Adipocyte (in vitro differentiated cells): ENCODE measurements at places on chromosomes 6 and 20.
A peak's percentile ranks its signal among the peaks of the same experiment; 100 is the strongest.

GRCh38 chr20:4041748-4042411 lies 26.5 kb upstream of the RNF24 start:
- peak; percentile 45 for DNase-seq

DNA sequence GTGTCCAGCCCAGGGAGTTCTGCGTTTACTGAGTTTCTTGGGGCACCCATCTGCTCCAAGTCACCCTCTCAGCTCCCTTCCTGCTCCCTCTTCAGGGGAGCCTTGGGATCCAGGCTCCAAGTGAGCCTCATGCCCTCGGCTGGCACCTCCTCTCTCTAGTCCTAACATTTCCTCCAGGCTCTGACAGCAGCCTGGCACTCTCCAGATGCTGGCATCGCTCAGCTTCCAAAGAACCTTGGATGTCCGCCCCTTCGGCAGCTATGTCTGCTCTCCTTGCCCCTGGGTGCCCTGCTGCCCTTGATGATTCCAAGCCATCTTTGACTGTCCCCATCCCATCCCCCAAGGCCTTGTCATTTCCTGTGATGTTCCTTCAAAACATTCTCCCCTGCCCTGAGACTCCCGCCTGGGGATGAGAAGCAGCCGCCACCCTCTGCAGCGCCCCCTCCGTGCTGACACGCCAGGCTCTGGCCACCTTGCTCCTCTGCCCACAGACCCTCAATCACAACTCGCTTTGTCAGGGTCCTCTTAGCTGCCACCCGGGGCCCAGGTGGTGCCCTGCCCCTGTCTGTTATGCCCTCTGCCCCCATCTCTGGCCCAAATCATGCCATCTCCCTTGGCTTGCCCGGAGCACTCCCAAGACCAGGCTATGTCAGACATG lies 6.6 kb upstream of the GFRA4 start:
- DNase-seq: no peak

DNA sequence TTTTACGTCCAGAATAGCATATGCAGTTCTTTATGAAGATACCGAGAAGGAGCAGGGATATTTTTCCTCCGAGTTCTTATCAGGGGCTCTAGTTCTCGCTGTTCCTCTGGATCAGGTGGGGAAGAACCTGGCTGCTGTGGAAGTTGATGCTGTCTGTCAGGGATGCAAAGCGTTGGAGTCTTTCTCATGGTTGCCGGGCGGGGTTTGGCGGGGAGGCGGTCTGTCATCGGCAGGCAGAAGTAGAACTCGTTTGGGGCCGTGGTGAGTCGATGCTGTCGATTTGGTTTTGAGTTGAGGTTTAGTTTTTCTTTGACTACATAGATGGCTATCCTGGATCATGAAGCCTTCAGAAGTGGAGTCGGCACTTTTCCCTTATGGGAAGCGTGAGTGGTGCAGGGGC lies 691.2 kb downstream of the QKI start:
- DNase-seq: no peak

DNA sequence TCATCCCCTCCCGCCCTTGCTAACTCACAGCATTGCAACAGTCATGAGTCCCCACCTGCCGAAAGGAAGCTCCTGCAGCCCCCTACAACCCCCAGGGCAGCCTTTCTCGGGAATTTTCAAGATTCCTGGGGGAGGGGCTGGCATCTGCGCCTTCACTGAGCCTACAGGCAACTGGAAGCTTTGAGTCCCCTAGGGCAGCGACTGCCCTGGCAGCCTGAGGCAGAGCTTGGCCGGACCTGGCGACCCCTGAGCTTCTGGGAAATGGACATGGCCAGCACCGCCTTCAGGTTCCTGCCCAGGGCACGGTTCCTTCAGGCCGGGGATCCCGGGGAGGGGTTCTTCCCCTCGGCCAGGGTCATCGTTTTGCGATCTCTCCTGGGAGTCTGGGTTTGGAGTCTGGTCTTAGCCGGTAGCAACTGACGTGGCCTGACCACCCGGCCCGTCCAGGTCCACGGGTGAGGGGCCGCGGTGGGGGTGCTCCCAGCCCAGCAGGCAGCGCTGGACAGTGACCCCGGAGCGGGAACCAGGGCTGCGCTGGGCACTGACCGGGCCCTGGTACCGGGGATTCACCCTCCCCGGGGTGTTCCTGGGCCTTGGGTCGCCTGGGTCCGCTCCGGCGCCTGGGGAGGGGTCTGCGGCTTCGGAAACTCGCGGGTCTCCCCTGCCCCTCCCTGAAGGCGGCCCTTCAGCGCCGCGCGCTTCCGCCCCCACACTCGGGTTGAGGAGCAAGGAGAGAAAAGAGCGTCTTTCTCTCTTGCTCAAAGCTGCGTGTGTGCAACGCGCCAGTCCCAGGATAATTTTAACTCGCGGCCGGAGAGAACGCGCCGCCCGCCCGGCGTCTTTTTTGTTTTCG lies 593 bp upstream of the COL9A3 start:
- DNase-seq: peak; percentile 61

DNA sequence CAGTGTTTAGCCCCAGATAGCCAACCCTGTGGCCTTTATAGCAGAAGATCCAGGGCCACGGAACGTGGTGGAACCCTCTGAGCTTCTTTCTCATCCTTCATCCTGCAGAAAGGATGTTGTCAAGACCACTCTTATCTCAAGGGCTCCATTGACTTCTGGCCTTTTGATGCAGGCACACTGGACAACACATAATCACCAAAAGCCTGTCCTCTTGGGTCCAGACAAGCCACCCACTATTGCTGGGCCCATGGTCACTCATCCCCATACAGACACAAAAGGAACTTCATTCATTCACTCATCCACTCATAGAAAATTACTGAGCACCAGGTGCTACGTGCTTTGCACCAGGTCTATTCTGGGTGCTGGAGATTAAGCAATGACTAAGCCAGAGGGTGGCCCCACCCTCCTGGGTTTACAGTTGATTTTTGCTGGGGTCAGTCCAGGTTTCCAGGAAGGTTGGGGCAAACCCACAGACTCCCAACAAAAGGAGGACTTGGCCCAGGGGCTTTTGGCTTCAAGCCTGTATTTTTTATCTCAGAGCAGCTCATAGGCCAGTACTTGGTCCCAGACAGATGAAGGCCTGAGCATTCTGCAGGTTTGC lies 2.4 kb downstream of the CST8 start:
- DNase-seq: no peak

- no peak for DNase-seq
These were observed 62.4 kb downstream of the AKAP7 start for GRCh38 chr6:131197716-131198115.

DNA sequence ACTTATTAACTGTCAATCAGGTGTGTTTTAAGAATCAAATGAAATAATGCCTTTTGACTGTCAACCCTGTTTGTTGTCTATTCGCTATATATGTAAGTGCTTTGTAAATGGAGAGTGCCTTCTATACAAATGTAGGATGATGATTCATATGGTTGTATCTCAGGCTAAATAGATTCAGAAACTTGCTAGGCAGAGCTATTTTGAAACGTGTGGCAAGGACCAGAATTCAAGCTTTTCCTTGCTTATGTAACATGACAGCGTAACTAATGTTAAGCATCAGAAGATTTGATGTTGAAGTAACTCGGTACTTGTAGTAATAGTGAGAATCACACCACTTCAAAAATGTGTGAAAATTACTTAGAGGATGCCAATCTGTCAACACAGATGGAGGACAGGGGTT lies 3.4 kb downstream of the OGFRL1 start:
- DNase-seq: peak; percentile 31

DNA sequence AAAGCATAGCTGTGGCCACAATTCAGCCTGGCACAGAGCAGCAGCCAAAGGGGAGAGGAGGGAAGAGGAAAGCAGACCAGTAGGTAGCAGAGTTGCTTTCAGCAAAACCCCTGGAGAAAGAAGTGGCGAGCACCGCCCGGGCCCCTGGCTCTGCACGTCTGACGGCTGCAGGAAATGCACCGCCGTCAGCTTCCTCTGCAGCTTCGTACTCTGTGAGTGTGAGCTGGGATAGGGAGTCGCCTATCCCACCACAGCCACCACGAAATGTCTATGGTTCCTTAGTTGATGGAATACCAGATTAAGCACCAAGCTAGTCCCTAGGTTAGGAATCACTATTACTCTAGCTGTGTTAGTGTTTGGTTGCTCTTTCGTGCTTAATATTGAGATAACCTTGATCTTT lies 79.9 kb upstream of the NAA20 start:
- DNase-seq: no peak

GRCh38 chr6:73866305-73866704 lies 170.3 kb downstream of the CD109 start:
- DNase-seq: no peak

DNA sequence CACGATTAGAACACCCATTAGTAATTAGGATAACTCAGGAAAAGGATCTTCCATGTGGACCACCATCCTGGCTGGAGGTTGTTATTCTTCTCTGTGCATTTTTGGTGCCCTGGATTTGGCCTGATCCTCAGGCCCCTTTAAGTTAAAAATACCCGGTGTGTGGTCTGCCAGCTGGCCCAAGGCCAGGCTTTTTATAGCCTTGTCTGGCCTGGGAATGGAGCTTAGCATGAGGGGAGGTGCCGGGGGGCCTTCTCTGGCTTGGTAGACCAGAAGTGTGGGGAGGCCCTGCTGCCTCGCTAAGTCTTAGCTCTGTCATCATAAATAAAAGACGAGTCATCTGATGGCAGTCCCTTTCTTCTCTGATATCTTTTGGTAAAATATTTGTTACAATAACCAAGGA lies 71.4 kb downstream of the ARID1B start:
- no peak for DNase-seq

DNA sequence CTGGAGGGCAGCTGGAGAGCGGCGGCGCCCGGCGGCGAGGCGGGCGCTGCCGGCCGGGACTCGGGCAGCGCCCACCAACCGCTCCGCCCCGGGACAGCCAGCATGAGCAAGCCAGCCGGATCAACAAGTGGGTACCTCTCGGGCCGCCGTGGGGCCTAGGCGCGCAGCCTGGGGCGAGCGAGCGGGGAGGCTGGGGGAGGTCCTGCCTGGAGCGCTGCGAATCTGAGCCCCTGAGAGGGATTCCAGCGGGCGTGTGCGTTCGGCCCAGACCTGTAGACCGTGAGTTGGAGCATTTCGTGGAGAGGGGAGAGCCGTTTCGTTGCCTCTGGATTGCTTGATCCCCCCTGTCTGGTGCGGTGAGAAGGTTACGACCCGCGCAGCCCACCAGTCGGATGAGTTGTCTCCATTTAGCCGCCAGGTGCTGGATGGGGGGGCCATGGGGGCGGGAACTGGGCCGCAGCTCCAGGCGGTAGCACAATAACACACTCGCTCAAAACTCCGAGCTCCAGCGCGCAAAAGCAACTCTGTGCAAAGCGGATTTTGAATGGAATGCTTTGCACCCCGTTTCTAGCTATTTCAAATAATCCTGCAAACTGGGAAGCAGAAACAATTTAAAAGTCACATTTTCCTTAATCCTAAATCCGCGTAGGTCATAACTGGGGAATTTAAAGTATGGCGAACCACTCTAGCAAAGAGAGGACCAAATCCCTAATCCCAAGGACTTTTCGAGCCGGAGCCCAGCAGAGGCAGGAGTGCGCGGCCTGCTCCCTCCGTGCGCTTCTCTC lies 1.0 kb downstream of the NR2E1 start:
- DNase-seq: no peak

GRCh38 chr20:62760471-62760855 lies 35.8 kb upstream of the MRGBP start:
- DNase-seq: no peak

GRCh38 chr6:135938576-135939207 lies 87.2 kb downstream of the PDE7B start:
- peak; percentile 39 for DNase-seq

DNA sequence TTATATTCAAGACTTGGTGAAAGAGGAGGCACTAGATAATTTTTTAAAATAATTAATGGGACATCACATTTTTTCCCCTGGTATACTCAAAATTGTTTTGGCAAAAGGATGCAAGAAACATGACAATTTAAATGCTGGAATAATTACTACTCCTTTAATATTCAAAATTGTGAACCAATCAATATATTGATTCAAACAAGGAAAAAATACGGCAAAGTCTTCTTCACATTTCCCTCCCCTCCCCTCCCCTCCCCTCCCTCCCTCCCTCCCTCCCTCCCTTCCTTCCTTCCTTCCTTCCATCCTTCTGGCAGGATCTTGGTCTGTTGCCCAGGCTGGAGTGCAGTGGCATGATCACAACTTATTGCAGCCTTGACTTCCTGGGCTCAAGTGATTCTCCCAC lies 4.1 kb downstream of the SLC35F1 start:
- DNase-seq: no peak

DNA sequence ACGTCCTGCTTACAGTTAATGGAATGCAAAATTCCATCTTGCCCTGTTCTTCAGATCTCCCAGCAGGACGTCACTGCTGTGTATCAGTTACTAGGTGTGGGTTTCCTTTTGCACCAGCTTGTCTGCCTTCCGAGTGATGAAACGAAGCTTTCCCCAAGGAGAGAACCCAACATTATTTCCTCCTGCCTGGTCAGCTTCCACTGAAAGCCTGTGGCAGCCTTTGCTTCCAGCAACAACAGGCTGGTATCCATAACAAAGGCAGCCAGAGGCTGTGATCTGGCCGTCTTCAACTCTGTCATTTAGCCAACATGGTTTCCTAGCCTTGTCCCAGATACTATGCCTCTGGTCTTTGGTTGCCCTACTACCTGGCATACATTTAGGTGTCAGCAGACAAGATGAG lies 78.9 kb upstream of the HEY2 start:
- no peak for DNase-seq

DNA sequence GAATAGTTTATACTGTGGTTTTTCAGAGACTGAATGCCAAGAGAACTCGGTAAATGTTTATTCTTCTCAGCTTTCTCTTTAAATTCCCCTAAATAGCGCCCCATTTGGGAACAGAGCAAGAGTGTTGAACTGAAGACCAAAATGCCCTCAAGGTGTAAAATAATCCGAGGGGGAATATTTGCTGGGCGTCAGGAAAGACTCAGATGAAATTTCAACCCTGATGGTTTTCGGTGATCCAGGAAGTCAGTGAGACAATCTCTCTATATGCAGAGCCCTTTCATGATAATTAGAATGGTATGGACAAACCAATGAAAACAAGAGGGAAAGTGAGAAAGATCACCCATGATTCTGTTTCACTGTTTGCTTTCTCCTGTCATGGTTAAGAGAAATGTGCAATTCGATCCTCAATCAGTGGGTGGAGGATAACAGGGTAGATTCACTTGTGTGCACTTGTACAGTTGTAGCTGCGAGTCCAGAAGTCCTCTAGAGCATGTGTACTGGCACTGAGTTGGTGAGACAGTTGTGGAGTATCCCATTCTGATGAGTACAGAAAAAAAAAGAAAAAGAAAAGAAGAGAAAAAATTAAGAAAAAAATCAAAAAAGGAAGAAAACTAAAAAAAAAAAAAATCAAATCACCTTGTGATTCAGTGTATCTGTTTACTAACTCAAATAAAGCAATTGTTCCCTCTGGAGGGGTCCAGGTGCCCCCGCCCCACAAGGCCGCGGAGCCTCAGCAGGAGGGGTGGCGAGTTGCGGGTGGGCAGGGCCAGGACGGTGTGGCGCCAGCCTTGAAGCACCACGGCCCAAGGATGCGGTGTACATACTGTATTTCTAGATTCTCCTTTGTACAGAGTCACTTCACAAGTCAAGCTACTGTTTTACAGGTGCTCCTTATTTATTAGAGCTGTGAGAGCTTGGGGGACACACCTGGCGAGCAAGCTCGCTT lies 164.9 kb downstream of the SCML4 start:
- peak; percentile 61 for DNase-seq

GRCh38 chr20:50295762-50296449 lies 105.3 kb downstream of the CEBPB start:
- DNase-seq: no peak

- DNase-seq: peak; percentile 38
These were observed 3.7 kb upstream of the ZSCAN23 start for GRCh38 chr6:28446818-28447511.

- DNase-seq: peak; percentile 71
These were observed 66.9 kb downstream of the FAXC start for GRCh38 chr6:99282479-99283062.

GRCh38 chr6:38739532-38739931 lies 24.4 kb downstream of the DNAH8 start:
- DNase-seq: peak; percentile 45

- DNase-seq: no peak
These were observed 74.1 kb upstream of the TOX2 start for GRCh38 chr20:43840382-43841070.
